ENCODE measurements at places on chromosomes 16 and 17. TPM values are rescaled to one million over a fixed set of nuclear protein-coding genes. Genes with fewer than 3 reads are reported as not detected.

The ETV4 gene
- total RNA-seq = 2.1 TPM

The IGFALS gene
- not detected for total RNA-seq

- DNase-seq = no peak
These were observed 11.4 kb downstream of the FAM117A start for GRCh38 chr17:49752508-49752907.

The GCGR gene
- total RNA-seq = not detected

- no peak for DNase-seq
These were observed 29.5 kb downstream of the NSMCE1 start for GRCh38 chr16:27239026-27239425.

The TUBG2 gene
- total RNA-seq = 14.4 TPM

All from GM23248 (cell line).